ENCODE measurements at places on chromosomes 11 and 22. TPM values are rescaled to one million over a fixed set of nuclear protein-coding genes. Genes with fewer than 3 reads are reported as not detected.

Gene VPREB1
- not detected for total RNA-seq

Gene ANGPTL5
- total RNA-seq: 1.4 TPM

Gene PAX6
- total RNA-seq: not detected

Gene FJX1
- 9.4 TPM for total RNA-seq

Gene CABP4
- 1.2 TPM for total RNA-seq

Gene SERHL2
- total RNA-seq: 1.4 TPM

Gene TNNI2
- 0.52 TPM for total RNA-seq

Gene VSTM5
- total RNA-seq: 0.37 TPM

Gene CRYBA4
- total RNA-seq: not detected

Gene OR8U1
- not detected for total RNA-seq

Gene KCTD14
- 0.94 TPM for total RNA-seq

Gene MIEF1
- 29.0 TPM for total RNA-seq

Gene SCUBE2
- total RNA-seq: 2.0 TPM

Gene OR6T1
- total RNA-seq: not detected

Gene OR8K5
- total RNA-seq: not detected

Gene NEAT1
- total RNA-seq: 405 TPM

Gene DDI1
- total RNA-seq: not detected

Gene OR2D2
- not detected for total RNA-seq

Gene GALR3
- not detected for total RNA-seq

Gene APOBEC3H
- total RNA-seq: not detected

Gene NPAS4
- total RNA-seq: 0.18 TPM

Gene RAPSN
- not detected for total RNA-seq

Gene MAJIN
- not detected for total RNA-seq

Gene STX5
- 22.1 TPM for total RNA-seq

Gene TMPRSS13
- 0.15 TPM for total RNA-seq

Gene GDPD4
- total RNA-seq: not detected

Gene MYOD1
- total RNA-seq: not detected

Gene SLC22A8
- not detected for total RNA-seq

Gene OR6M1
- not detected for total RNA-seq

Gene RBMXL2
- total RNA-seq: not detected

Gene TMPRSS6
- total RNA-seq: not detected

Gene INSC
- total RNA-seq: 0.41 TPM

Gene NAP1L4
- total RNA-seq: 144 TPM

Gene WBP2NL
- total RNA-seq: 0.42 TPM

Gene KRTAP5-11
- total RNA-seq: not detected

Gene VSIG2
- total RNA-seq: 0.88 TPM

Gene OR4A15
- not detected for total RNA-seq

Gene MOGAT2
- 0.26 TPM for total RNA-seq

Gene PGA5
- 0.71 TPM for total RNA-seq

Gene TTC12
- 4.2 TPM for total RNA-seq

Gene XKR3
- not detected for total RNA-seq

Gene PLCB3
- 14.4 TPM for total RNA-seq

Gene FXYD6
- 31.2 TPM for total RNA-seq

Gene GRAP2
- total RNA-seq: 3.8 TPM

Gene ARHGAP1
- total RNA-seq: 112 TPM

Gene PKDREJ
- 0.12 TPM for total RNA-seq

Gene APOA4
- not detected for total RNA-seq

Gene SPA17
- 4.0 TPM for total RNA-seq

Gene PCNX3
- total RNA-seq: 16.7 TPM

Gene DBX1
- total RNA-seq: not detected

Gene LINC01488
- total RNA-seq: not detected
